Mucosa of descending colon (tissue), 3 donors: ENCODE measurements at places on chromosomes 2 and 18. TPM values are rescaled to one million over a fixed set of nuclear protein-coding genes. Genes with fewer than 3 reads are reported as not detected.

ASB18 gene
- not detected for total RNA-seq

SH2D6 gene
- total RNA-seq = 8.6 TPM

APCDD1 gene
- 29.7 TPM for total RNA-seq

DNER gene
- 8.4 TPM for total RNA-seq

CHRND gene
- total RNA-seq = not detected

WNT6 gene
- 0.39 TPM for total RNA-seq

PNO1 gene
- 5.1 TPM for total RNA-seq

INHBB gene
- total RNA-seq = 0.29 TPM
